ENCODE measurements at places on chromosomes 6 and 20.

GRCh38 chr6:1577896-1578745, 31.6 kb upstream of the FOXC1 start:
- DNase-seq, result no peak

DNA sequence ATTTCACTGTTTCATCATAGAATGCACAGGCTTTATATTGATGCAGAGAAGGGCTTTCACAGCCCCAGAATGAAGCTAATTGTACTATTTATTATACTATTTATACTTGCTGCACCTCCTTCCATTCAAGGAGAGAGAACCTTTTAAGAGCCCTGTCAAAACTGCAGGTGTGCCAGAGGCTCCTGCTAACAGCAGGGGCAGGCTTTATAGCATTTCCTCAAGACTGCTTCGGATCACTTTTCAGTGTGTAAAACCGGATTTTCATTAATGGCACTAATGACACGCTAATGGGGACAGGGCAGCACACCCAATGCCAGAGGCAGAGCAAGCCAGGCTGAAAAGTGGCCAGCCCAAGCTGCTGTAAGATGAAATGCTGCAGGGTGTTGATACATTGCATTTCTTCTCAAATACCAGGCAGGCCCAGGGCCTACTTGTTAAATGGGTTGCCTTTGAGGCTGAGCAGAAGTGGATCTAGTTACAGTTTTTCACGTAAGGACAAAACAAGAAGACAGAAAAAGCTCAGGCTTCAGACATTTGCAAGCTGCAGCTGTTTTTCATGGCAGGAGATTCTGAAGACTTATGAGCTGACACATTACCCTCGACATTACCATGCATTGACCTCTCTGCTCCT, 487.7 kb upstream of the BTBD3 start:
- DNase-seq, result no peak

GRCh38 chr6:33723371-33724085, 12.0 kb upstream of the UQCC2 start:
- no peak for DNase-seq

DNA sequence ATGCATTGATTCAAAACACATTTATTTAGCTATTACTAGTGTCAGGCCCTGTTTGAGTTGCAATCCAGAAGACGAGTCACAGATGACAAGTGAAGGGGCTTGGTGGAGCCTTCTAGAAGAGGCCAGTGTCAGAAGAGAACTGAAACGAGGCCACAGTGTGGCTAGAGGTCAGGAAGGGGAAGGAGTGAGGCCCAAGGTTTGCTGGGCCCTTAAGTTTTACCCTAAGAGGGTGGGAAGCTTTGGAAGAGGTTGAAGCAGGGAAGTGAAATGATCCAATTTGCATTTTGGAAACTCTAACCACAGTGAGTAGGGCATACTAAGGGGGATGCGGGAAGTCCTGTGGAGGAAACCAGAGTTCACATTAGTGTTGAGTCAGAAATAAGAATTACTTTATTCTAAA, 25.0 kb downstream of the TTK start:
- no peak for DNase-seq

GRCh38 chr6:41028561-41029412, 10.2 kb downstream of the UNC5CL start:
- DNase-seq, result no peak

- DNase-seq, result no peak
These were observed 1.7 kb upstream of the PKIG start for GRCh38 chr20:44580581-44581268.

- DNase-seq, result no peak
These were observed 140.3 kb downstream of the BCAS1 start for GRCh38 chr20:53929974-53930650.

Measured in NCI-H2171 treated with DMSO at 0.1 percent for 48 hours (cell line).